ENCODE measurements at places on chromosomes 3 and 15.

DNA sequence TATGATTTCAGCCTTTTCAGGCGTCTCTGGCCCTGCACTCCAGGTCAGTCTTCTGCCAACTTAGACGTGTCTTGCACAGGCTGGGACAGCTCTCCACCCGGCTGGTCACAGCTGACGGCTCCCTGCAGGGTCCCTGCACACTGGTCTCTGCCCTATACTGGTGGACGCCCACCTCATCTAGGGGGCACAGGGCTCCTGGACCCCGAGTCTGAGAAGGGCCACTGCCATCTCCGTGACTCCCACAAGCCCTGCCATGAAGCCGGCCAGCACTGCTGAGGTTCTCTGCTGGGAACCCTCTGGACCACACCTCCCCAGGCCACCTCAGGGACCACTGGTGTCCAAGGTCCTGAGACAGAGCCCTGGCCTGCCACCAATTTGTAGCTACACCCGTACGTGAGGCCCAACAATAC, 40.5 kb downstream of the CYFIP1 start:
- no peak for DNase-seq

DNA sequence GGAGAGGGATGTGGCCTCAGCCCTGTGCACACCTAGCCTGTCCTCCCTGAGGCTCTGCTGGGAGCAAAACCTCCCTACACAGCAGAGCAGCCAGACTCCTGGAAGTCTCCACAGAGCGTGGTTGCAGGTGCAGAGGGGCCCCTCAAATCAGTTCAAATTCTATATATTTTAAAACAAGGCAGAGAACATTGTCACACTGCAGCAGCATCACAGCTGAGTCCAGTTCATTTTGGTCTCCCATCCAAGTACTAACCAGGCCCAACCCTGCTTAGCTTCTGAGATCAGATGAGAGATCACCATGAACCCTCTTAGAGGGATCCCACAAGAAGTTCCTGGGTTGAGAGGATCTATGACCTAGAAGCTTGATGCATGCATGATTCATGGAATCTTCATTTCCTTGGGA, 331.0 kb upstream of the RGMA start:
- peak; percentile 2 for DNase-seq

DNA sequence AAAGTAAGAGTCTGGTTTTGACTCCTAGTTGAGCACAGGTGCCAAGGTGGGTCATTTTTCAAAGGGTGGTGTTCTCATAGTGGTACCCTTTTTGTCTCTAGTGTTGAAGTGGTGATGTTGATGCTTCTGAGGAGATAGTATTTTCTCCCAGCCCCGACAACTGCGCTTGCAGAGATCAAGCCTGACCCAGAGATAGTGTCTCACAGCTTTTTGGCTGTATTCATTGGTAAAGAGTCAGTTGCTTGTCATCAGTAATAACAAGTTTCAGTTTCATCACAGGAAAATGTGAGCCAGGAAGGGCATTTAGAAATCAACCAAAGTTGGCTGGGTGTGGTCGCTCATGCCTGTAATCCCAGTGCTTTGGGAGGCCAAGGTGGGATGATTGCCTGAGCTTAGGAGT, 139.3 kb downstream of the NFKBIZ start:
- DNase-seq: no peak

- DNase-seq: no peak
Measured at GRCh38 chr3:142148044-142148791, 1.1 kb downstream of the TFDP2 start.

- DNase-seq: no peak
Measured at GRCh38 chr3:70075101-70075500, 75.6 kb downstream of the SAMMSON start.

DNA sequence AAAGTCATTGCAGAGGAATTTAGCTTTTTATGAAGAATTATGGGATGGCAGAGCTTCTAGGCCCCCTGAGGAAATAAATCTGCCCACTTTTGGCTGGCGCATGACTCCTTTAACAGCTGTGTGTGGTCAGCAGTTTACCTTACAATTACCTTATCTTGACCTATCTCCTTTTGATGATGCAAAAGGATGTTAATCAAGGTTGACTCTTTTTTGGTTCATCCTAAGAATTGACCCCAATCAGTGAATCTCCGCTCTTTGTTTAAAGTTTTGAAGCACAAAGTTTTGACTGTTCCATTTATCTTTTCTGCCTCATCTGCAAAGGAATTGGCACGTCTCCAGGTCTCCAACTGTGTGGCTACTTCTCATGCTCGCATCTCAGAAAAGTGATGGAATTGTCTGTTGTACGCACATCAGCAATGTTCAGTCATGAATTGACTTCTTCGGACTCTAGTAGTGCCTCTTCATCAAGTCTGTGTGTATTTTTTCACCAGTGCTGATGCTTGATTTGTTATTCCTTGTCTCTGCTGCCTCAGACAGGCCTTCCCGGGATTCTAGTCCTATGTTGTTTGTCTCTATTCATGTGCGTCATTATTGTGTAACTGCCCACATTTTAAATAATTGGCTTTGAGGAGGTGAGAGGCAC, 196.2 kb upstream of the CFAP20DC start:
- peak; percentile 80 for DNase-seq

DNA sequence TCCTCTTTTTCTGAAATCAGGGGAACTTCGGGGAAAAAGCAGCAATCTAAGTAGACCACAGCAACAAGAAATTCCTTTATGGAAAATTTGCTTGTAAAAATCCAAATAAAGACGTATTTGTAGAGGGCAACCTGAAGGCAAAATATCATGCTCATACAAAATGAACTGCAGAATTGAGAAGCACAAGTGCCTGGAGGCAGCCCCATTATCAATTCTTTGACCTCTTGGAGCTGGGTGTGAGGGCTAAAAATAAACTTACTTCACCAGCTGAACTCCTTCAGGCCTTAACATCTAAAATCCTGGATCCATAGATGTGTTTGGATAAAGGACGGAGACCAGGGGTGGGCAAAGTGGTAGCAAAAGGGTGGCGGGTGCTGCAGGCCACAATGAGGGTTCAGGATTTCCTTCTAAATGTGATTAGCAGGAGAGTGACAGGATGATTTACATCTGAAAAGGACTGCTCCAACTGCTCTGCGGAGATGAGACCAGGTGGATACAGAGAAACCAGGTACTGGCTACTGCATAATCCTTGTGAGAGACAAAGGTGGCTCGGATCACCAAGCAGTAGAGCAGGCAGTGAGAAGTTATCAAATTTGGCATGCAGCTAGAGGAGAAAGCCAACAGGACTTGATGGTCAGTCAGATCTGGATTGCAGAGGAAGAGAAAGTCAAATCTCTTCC, 81.7 kb upstream of the TJP1 start:
- no peak for DNase-seq

- DNase-seq: no peak
Measured at GRCh38 chr3:19596408-19596807, 337.6 kb downstream of the EFHB start.

DNA sequence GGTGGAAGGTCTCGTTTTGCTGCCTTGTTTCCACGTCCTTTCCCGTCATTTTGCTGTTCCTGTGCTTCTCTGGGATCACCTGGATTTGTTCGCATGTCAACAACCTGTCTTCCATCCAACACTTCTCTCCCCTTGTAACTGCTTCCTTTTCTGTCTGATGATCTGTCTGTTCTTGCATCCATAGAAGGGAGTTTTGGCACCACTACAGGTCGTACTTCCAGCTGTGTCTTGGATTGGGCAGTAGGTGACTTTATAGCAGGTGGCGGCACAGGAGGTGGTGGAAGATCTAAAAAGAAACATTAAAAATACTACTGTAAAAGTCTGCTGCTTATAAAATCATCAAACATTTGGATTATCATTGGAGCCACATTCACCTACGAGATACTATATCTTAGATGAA, 1161.0 kb downstream of the ROBO1 start:
- no peak for DNase-seq

- DNase-seq: peak; percentile 58
Measured at GRCh38 chr15:98085003-98085639, 124.6 kb downstream of the ARRDC4 start.

- peak; percentile 57 for DNase-seq
Measured at GRCh38 chr3:11379824-11380701, 107.9 kb downstream of the ATG7 start.

- peak; percentile 90 for DNase-seq
Measured at GRCh38 chr3:116179091-116179490, 266.2 kb downstream of the LSAMP start.

DNA sequence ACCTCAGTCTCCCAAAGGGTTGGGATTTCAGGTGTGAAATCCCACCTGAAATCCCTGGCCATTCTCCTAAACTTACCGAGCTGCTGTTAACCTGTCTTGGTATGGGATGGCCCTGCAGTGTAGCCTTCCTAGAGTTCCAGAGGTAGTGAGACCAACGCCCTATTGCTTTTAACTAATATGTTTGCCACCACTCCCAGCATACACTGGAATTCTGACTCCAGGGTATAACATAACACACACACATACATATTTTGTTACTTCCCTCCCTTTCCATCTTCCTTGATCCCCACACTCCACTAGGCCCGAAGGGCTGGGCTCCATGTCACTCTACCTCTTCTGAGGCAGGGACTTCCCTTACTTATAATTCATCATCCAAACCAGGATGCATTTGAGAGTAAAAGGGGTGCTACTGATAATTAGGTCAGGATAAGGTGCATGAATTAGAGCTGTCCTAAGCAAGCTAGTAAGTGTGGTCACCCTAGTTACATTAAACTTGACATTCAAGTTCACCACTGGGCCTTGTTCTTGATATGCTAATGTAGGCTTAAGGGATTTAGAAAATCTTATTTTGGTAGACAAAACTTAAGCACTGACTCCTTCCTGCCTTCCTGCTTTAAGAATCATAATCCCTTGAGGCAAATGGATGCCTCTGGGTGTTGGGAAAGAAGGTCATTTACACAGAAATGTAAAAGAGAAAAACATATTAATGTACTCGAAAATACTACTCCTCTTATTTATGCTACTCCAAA, 317.6 kb downstream of the MAGI1 start:
- DNase-seq: no peak

GRCh38 chr3:198061119-198062067, 101.4 kb downstream of the LMLN start:
- DNase-seq: no peak

- no peak for DNase-seq
Measured at GRCh38 chr15:68385671-68386586, 46.0 kb downstream of the ITGA11 start.

- DNase-seq: peak; percentile 82
Measured at GRCh38 chr3:62604298-62604697, 230.9 kb upstream of the FEZF2 start.

DNA sequence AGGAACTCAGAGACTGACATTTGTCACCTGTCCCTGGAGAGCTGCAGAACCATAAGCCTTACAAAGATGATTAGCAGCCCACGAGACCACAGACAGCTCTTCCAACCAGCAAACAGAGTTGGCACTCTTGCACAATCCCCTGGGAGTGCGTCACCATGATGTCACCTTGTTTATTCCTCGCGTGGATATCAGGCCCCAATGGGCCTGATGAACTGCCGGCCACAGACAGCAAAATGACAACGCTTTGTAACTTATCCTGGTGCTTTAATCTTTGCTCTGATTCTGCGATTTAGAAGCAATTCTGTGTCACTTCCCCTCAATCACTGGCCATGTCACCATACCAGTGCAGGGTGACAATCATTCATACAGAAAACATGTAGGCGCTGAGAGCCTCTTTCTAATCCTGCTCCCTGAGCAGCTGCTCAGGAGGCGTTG, 89.2 kb downstream of the TAMM41 start:
- DNase-seq: no peak

GRCh38 chr15:61226361-61227256, 2.5 kb downstream of the RORA start:
- peak; percentile 22 for DNase-seq
